ENCODE measurements at places on chromosomes 6 and 20. TPM values are rescaled to one million over a fixed set of nuclear protein-coding genes. Genes with fewer than 3 reads are reported as not detected.

- DNase-seq, result no peak
Measured at GRCh38 chr6:158762787-158763433, 56.3 kb downstream of the EZR start.

- DNase-seq, result no peak
Measured at GRCh38 chr6:89050697-89051096, 29.9 kb upstream of the PNRC1 start.

Gene MEP1A
- polyA plus RNA-seq, result not detected

Gene THEMIS
- polyA plus RNA-seq, result not detected

- DNase-seq, result no peak
Measured at GRCh38 chr6:333379-334002, 41.2 kb downstream of the DUSP22 start.

DNA sequence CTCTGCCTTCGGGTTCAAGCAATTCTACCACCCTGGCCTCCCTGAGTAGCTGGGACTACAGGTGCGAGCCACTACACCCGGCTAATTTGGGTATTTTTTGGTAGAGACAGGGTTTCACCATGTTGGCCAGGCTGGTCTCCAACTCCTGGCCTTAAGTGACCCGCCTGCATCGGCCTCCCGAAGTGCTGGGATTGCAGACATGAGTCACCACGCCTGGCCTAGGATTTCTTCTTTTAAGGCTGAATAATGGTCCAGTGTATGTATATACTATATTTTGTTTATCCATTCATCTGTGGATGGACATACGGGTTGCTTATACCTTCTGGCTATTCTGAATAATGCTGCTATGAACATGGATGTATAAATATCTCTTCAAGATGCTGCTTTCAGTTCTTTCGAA lies 17.1 kb downstream of the RIOK1 start:
- DNase-seq, result no peak

Gene SUMO4
- polyA plus RNA-seq, result not detected

GRCh38 chr6:161215193-161215592 lies 58.7 kb downstream of the AGPAT4 start:
- no peak for DNase-seq

Gene SLC17A3
- polyA plus RNA-seq, result not detected

Gene ATRN
- 17.3 TPM for polyA plus RNA-seq

Gene SLC24A3
- 0.86 TPM for polyA plus RNA-seq

DNA sequence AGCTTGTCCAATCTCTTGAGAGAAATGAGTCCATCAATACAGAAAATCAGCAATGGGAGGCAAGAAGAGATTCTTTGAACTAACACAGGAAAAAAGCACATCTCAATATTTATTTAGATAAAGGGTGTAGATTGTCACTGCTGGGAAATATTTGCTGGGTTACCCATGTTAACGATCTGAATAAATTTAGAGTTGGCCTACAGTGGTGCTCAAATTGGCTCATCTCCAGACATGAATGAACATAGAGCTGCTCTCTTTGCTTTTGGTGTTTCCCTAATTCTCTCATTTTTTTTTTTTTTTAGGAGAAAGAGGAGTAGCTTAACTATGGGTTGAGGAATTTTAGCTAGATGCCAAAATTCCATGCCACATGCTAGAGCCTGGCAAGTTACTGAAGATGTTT lies 471.2 kb downstream of the PKHD1 start:
- DNase-seq, result no peak

DNA sequence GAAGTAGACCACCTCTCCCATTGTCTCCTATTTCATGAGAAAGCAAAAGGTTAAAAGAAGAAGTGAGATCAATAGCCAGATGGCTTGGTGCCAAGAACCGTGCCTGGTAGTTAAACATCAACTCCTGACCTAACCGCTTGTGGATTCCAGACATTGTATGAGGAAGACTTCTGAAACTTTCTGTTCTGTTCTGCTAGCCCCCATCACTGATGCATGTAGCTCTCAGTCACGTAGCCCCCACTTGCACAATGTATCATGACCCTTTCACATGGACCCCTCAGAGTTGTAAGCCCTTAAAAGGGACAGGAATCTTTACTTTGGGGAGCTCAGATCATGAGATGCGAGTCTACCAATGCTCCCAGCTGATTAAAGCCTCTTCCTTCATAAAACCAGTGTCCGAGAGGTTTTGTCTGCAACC lies 301.2 kb downstream of the RNGTT start:
- DNase-seq, result no peak

Gene ANKEF1
- 0.27 TPM for polyA plus RNA-seq

DNA sequence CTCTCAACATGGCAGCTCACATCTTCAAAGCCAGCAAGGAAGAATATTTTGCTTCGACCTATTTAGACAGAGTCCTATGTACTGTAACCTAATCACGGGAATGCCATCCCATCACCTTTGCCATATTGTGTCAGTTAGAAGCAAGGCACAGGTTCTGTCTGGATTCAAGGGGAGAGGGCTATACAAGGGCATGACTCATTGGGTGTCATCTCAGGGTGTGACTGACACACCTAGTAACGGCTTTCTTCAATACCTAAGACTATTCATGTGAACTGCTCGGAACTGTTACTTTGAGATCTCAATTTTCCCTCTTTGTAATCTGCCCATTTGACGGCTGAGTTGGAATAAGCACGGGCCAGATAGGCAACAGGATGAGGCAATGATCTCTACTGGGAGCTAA lies 135.6 kb upstream of the HDGFL1 start:
- no peak for DNase-seq

Gene LAMP5
- 0.04 TPM for polyA plus RNA-seq

GRCh38 chr6:166058064-166058739 lies 109.4 kb downstream of the TBXT start:
- peak; percentile 44 for DNase-seq

DNA sequence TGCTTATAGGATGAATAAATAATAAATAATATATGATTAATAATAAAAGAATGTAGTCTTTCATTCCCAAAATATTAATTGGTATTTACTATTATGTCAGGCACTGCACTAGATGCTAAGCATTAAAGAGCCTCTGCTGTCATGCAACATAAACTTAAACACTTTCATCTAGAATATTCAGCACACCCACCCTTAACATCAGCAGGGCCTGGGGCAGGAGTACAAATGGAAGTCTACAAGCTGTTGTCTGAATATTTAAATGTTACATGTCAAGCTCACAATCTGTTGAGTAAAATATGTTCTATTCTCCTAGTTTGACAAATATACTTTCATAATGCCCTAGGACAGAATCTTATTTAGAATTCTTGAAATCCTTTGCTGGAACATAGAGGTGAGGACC lies 395.1 kb downstream of the EPM2A start:
- no peak for DNase-seq

GRCh38 chr6:40796260-40797221 lies 209.4 kb upstream of the LRFN2 start:
- DNase-seq, result peak; percentile 55

Gene LYRM2
- 35.7 TPM for polyA plus RNA-seq

Gene DDX39B
- polyA plus RNA-seq, result 162 TPM

DNA sequence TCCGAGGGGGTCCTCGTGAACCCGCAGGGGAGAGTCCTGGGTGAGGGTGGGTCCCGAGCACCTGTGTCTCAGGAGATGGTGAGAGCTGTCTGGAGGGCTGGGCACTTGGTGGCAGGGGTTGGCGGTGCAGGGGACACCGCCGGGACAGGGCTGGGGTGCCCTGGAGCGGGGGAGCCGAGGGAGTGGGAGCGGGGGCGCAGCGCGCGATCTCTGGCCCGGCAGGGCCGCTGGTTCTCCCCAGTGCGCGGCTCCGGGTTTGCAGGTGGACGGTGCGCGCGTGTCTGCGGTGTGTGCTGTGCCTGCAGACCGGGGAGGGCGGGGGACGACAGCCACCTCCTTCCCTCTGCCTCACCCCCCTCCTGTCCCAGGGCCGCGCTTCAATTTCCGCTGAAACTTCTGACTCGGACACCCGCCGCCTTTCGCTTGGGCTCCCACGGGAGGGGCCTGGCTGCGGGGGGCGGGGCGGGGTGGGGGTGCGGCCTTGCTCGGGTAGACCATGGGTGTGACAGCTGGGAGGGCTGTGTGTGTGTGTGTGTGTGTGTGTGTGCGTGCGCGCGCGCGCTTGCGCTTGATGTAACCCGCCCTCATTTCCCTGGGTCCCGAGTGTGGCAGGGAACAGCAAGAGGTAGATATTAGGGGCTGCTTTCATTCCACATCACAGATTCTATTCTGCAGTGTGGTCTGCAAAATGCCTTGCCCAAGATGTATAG lies 1.2 kb downstream of the TRIB3 start:
- peak; percentile 80 for DNase-seq

DNA sequence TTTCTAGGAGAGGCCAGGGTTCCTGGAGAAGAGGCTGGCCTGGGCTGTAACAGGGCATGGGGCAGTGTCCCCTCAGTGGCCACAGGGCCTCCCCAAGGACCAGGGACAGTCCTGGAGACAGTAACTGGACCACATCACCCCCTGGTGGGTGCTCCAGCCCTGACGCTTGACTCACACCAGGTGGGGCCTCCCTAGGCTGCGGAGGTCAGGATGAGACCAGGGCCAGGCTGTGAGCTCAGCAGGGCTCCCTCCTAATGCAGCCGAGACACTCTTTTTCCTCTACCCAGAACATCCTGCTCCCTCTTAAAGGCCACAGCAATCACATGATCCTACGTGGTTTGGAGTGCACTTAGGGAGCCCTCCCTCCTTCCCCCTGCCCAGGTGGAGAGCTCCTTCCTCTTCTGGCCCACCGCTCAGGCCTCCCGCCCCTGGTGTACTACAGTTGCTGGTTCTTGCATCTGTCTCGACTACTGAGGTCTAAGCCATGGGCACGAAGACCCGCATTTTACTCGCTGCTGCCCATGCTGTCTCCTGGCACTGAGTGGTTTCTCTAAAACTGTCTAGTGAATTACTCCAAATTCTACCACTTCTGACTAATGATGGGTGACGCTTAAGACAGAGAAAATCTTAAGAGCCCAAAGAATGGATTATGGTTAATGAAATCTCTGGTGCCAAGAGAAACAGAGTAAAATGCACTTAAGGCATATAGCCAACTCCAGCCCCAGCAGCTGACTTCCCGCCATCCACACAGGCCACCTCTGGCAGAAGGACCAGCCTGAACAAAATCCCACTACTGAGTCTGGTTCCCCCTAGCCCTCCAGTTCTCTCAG lies 166.1 kb upstream of the CST7 start:
- no peak for DNase-seq

- no peak for DNase-seq
Measured at GRCh38 chr6:57283106-57283505, 34.3 kb upstream of the PRIM2 start.
